HT1080 (cell line): ENCODE measurements at places on chromosomes 5 and 9. TPM values are rescaled to one million over a fixed set of nuclear protein-coding genes. Genes with fewer than 3 reads are reported as not detected.
A peak's percentile ranks its signal among the peaks of the same experiment; 100 is the strongest.

DNA sequence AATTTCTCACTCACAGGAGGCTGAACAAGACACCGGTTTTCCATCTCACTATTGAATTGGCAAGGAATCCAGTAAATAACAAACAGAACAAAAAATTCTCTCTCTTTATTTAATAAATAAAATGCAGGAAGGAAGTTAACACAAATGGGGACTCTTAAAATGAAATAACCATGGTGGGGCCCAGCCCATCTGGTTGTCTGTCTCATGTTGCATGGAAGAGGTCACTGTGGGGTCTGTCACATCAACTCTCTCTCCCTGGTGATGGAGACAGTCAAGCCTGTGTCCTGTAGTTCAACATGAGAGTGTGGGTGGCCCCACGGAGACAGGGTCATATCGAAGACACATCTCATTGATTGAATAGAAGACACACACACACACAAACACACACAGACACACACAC is 297.7 kb downstream of the IRX2 start:
- no peak for DNase-seq

The TMEM174 gene
- not detected in 2 replicates for total RNA-seq

GRCh38 chr5:17723876-17724275 is 89.6 kb downstream of the TAF11L14 start:
- peak; percentile 43 for DNase-seq

The PRRX2 gene
- not detected in 2 replicates for total RNA-seq

DNA sequence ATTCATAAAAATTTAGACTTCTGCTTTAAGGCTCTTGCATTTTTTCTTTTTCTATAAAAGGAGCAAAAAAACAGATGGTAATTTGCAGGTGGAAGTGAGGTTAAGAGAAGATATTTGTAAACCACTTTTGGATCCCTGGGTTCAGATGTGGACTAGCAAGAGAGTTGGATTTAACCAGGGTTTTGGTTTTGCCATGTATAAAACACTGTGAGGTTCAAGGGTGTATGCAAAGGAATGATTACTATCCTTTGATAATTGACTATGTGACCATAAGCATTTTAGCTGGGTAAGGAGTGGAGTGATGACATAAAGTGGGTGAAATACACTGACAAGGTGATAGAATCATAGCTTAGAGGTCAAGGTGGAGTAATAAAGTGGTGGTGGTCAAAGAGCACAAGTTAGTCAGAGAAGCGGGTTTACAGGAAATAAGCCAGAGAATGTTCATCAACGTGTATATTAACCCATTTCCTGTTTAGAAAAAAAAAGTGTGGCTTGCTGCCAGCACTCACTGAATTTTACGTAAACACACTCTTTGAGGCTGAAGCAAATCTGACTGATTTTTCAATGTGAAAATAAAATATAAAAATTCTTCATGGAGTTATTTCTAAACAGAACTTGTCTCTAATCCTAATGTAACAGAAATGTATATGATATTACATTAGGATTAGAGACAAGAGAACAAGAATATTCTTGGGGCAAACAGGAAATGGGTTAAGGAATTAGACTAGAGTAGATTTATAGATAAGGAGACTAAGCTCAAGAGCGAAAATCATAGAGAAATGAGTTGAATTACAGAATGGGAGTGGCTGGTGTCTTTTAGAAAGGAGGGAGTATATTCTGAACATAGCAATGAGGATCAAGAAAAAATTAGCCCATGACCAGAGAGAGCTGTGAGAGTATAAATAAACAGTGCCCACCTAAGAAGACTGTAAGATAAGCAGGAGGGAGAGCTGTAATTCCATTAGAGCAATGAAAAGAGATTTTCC is 74.5 kb downstream of the CDKN2A start:
- no peak for DNase-seq

DNA sequence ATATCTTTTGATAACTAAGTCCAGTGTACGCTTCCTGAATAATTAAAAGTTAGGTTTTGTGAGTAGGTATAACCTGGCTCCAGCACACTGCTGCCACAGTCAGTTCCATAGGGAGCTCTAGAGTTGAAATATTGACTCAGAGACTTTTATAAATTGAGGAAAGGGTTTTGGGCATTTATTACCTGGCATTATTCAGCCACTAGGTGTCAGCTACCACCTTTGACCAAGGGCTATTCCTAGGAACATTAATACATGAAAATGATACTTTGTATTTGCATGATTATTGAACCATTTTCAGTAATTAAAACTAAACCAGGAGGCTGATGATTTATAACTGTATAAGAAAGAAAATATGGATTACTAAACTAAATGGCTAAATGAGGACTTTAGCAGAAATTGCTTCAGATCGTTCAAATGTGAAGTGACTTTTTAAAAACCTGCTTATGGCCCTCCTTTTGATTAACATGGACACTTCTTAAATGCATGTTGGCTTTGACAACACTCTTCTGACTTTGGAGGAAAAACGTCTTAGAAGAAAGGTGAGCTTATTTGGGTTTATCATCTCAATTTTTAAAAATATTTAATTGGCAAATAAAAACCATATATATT is 83.0 kb downstream of the SMC2 start:
- DNase-seq, result peak; percentile 56

GRCh38 chr5:172114875-172115422 is 73.1 kb downstream of the STK10 start:
- DNase-seq, result no peak

GRCh38 chr5:36670548-36670947 is 64.1 kb downstream of the SLC1A3 start:
- no peak for DNase-seq

DNA sequence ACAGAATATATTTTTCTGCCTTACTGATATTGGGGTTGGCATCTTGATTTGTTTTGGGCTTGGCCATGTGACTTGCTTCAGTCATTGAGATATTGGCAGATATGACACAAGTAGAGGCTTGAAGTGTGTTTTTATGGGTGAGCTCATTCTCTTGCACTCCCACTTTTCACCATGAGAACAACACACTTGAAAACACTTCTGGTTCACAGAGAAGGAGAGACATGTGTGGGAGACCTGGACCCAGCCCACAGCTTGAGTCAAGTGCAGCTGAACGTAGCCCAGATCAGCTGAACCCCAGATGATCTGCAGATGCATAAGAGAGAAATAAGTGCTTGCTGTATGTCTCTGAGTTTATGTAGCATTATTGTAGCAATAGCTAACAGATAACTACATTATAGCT is 155.4 kb downstream of the SEMA6A start:
- no peak for DNase-seq
